ENCODE measurements at places on chromosomes 11 and 22.

DNA sequence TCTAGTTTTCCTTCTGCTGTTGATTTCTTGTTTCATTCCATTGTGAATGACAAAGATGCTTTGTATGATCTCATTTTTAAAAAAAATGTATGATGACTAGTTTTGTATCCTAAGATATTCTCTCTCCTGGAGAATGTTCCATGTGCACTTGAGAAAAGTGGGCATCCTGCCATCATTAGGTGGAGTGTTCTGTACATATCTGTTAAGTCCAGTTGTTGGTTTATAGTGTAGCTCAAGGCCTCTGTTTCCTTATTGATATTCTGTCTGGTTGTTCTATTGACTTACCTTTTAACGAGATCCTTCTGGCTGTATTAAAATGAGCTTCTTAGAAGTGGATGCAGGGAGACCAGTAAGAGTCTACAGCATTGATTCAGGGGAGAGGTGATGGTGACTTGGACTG, 35.2 kb downstream of the SGSM1 start:
- DNase-seq = no peak

DNA sequence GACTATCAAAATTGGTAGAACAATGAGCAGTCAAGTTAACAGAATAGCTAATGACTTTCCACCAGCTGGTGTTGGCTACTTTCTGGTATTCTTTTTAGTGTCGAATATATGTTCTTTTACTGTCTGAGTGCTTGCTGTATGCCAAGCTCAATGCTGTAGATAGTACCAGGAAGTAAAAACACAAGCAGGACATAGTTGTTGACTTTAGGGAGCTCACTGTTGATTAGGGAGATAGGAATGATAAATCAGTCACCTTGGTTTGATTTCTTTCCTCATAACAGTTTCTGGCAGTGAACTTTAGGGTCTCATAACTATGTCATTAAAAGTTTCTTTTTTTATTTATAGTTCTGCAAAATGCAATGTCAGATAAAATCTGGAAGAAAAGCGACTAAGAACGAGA, 9.0 kb downstream of the HMGXB4 start:
- DNase-seq = no peak

DNA sequence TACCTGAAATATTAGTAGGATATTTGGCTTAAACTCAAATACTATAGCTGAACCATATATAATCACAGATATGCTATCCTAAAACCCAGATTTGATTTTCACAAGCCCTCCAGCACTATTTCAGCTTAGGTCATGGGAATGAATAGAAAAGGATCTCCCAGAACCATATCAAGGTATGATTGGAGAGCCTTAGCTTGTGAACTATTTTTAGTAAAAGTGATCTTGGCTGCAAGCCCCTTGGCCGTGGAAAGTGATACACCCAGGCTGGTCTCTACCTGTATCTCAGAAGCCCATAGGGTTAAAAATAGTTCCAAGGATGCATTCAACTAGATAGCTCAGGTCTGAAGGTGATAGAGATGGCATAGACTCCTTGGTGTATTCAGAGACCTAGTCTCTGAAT, 9.7 kb downstream of the KIF18A start:
- DNase-seq = no peak

- no peak for DNase-seq
Measured at GRCh38 chr11:28342716-28343115, 234.5 kb downstream of the METTL15 start.

DNA sequence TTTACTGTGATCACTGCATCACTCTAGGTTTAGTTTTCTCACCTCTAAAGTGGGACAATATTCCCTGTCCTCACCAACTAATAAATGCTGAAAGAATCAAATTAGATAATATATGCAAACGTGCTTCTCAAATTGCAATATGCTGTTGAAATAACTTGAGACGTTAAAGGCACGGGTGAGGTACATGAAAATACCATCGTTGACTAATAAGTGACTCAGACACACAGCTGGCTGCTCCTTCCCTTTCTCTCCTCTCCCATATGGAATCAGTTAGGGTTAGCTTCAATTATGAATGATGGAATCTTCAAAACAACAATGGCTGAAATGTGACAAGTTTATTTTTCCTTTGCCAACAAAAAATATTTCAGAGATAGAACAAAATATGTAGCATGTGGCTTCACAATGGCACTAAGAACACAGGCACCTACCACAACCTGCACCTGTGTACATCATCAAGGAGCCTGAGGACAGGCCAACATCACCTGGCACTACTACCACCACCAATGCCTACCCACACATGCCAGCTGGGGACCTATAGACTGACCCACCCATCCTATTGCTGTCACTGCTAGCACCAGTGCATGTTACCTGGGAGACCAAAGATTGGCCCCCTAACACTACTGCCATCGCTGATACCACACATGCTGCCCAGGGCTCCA, 13.7 kb downstream of the GDPD4 start:
- DNase-seq = no peak

DNA sequence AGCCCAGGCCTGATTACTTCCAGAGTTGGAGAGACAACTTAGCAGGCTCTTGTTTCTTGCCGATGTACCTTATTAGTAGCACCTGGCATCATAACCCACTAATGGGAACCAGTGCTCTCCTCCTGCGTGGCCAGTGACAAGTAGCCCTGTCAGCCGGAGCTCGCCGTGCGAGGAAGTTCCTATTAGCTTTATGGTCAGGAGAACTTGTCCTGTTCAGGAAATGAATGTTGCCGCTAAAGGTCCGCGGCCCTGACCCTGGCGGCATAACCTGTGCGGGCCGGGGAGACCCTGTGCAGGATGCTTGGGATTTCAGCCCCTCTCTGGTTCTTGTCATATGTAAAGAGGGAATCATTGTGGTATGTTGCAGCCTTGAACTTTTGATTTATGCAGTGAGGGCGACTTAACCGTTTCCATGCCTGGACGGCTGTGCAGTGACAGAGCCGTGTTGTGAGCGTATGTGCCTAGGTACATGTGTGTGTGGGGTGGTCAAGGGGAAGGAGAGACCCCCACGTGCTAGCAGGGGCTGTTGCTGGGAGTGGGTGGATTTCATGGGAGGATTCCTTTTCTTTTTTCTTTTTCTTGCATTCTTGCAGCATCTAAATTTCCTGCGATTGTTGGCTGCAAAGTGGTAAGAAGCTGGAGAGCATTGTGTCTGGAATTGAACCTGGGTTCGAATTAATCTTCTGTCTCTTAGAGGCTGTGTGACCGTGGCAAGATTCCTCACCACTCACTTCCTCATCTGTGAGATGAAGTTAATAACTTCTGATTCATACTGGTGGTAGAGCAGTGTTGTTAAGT, 15.2 kb downstream of the ZBTB16 start:
- DNase-seq = no peak

- no peak for DNase-seq
Measured at GRCh38 chr11:76880314-76880713, 19.6 kb downstream of the ACER3 start.

DNA sequence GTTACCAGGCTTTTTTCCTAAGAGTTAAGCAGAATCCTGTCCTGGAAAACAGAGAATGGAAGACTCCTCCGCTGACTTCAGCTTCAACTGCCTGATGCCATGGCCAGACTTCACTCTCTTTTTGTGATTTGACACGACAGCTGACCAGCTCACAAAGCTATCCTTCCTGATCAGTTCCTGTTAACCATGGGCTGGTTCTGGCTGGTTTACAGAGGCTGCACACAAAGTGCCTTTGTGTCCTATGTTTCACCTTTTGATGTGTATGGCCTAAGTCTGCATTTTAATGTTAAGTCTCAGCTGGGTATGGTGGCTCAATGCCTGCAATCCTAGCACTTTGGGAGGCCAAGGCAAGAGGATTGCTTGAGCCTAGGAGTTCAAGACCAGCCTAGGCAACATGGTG, 11.1 kb downstream of the FOLR3 start:
- DNase-seq = no peak

DNA sequence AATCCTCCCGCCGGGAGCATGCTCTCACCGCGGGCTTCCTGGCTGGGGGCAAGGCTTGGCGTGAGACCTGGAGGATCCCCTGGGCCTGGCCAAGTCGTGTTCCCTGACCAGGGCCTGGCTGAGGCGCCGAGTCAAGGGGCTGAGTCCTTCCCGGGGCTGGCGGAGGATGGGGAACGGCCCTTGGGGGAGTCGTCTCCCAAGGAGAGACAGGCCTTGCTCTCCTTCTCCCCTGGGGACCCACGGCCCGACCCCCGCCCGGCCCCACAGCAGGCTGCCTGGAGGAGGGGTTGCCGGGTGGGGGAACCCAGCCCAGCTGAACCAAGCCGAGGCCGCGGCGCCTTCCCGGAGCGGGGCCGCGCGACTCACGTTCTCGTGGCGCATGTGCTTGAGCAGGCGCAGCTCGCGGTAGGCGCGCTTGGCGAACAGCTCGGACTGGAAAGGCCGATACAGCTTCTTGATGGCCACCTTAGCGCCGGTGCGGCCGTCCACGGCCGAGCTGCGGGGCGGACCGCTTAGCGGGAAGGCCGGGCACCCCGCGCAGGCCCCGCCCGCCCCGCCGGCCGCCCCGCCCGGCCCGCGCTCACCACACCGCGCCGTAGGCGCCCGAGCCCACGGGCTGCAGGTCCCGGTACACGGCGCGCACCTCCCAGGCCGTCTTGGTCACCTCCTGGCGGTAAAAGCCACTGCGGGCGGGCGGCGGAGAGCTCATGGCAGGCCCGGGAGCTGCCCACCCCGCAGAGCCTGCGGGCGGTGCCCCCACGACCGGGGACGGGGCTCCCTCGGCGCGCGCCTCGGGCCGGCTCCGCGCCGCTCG, 475 bp downstream of the MAPK12 start:
- DNase-seq = no peak

DNA sequence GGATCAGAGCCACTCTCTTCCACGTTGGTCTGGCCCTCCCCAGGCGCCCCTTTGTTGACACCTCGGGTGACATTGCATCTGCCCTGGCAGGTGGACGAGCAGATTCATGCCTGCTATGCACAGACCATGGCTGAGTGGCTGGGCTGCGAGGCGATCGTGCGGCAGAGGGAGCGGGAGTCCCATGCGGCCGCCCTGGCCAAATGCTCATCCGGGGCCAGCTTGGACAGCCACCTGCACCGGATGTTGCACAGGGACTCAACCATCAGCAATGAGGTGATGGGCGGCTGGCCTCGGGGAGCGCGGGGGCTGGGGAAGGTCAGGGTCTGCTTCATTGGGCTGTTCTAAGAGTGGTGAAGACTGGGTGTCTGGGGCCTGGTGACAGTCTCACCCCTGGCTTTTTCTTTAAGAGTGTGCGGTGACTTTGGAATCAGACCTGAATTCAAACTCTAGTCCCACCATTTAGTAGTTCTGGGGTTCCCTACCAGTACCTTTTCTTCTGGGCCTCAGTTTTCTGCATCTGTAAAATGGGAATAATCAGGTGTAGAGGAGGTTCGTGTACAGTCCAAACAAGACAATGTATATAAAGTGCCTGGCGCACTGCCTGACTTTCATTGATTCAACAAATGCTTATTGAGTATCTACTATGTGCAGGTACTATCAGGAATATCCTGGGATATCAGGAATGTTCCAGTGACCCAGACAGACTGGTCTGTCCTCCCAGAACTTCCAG, 53.0 kb downstream of the LHFPL7 start:
- DNase-seq = no peak

- no peak for DNase-seq
Measured at GRCh38 chr11:125293596-125293995, 129.0 kb downstream of the PKNOX2 start.

GRCh38 chr11:123054301-123055065, 7.5 kb downstream of the HSPA8 start:
- no peak for DNase-seq

GRCh38 chr11:110077346-110077745, 15.8 kb upstream of the ZC3H12C start:
- no peak for DNase-seq

GRCh38 chr22:45129703-45130524, 33.8 kb upstream of the NUP50 start:
- DNase-seq = no peak

DNA sequence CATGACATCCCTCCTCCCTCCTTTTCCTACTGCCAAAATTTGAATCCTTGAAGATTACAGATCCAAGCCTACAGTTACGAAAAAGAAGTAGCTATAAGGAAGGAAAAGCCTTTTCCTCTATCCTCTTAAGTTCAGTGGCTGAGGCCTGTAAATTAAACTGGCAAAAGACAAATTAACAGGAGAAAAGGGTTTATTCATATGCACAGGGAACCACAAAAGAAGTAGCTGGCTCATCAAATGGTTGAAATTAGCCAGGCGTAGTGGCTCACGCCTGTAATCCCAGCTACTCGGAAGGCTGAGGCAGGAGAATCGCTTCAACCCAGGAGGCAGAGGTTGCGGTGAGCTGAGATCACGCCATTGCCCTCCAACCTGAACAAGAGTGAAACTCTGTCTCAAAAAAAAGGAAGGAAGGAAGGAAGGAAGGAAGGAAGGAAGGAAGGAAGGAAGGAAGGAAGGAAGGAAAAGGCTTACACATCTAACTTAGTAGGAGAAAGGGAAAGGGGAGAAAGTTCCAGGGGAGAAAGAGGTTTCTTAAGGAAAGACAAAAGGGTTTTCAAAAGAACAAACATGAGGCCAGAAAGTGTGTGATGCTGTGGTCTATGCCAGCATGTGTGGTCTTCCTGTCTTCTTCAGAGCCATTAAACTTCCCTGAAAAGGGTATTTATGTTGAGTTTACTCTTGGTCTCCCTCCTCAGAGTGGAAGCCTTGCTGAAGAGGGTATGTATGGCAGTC, 5.1 kb upstream of the SMPD1 start:
- DNase-seq = no peak

- DNase-seq = no peak
Measured at GRCh38 chr22:44091021-44091721, 67.1 kb downstream of the PARVB start.

DNA sequence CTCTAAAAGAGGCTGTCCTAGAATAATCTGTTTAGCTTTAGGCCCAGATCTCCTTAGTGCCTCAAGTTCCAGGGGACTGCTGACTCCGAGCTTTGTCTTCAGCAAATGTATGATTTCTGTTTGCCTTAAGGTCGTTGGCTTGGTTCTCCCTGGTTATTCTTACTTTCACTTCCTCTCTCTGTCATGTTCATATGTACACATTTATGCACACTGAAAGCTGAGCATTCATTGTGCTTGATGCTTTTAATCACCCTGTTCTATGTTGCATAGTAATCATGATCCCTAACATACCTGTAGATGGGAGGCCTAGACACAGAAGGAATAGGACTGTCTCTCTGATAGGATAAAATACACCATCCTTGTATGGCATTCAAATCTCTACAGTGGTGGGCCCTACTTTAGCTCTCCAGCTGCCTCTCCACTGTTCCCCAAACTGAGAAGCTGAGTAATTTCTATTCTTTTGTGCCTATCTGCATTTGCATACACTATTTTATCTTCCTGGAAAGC, 7.2 kb downstream of the PPFIBP2 start:
- DNase-seq = no peak

DNA sequence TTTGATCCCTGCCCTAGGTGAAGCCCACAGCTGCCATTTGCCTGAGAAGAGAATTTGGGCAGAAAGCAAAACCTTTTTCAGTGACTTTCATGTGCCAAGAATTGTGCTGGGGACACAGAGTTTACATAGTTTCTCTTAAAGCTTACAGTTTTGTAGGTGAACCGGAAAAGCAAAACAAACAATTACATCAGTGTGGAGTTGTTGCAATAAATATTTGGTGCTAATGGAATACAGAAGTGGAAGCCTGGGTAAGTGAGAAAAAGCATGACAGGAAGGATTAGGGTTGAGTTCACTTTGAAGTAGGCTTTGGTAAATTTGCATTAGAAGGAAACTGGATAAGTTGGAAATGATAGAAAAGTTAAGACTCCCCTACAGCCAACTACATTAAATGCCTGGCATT, 82.7 kb downstream of the RASSF10 start:
- DNase-seq = no peak

All from cortex of kidney (tissue), 1 donor.